ENCODE measurements at places on chromosomes 7 and 10. TPM values are rescaled to one million over a fixed set of nuclear protein-coding genes. Genes with fewer than 3 reads are reported as not detected.

DNA sequence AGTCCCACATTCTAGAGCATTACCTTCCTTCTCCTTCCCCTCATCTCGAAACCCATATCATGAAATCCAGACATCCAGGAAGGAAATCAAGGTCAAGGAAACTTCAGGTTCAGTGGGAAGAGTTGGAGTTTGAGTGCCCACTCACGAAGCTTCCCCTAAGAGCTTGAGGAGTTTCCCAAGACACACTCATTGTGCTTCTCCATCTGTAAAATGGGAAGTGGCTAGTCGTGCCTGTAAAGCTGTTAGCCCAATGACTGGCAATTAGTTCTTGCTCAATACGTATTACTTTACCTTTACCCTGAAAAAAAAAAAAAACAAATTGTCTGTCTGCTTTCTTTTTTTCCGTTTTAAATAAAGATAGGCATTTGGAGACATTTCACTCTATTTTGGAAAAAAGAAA lies 42.3 kb downstream of the GPAM start:
- no peak for DNase-seq
- H3K27me3 ChIP-seq = peaks cover 4% of the 10 kb centered on the region
- H3K4me1 ChIP-seq = no peaks in the 10 kb centered on the region
- H3K27ac ChIP-seq = no peak overlapping the region
- no peak overlapping the region for H3K4me3 ChIP-seq

DNA sequence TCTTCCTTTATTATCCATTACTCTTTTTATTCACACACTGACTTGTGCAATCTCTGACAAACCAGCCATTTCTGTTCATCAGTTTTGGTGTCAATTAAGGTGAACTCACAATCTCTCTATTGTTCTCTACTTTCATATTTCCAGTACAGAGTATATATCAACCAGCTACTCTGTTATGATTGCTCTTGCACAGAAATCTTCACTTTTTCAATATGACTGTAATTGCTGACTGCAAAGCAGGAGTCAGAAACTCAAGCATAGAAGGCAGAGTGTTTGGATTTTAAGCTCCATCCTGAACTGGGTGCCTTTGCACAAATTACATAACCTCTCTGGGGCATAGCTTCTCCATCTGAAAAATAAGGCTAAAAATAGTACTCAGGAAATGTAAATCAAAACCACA lies 1042.0 kb downstream of the GRM8 start:
- no peak for DNase-seq
- H3K4me3 ChIP-seq = no peak overlapping the region
- H3K36me3 ChIP-seq = no peaks in the 10 kb centered on the region
- H3K27me3 ChIP-seq = no peaks in the 10 kb centered on the region

DNA sequence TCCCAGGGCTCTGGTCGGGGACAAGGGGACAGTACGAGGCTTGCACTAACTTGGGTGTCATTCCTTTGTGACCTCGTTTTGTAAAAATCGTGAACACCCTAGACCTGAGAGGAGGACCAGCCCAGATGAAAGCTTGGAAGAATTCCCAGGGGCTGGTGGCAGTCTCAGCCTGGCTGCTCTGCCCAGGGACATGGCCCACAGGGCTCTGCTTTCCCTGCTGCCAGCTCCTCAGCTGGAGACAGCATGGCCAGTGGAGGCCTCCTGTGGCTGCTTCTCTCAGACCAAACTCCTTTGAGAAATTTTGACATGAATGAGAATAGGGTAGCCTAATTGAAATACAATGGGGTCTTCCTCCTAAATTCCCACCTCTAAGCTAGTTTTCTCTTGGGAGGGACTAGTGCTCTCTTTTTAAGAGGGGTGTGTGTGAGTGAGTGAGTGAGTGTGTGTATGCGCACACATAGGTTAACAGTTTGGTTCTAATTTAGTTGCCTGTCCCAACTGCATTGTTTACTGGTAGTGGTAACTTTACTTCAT lies 140.3 kb upstream of the EFCAB10 start:
- no peak for DNase-seq
- H3K4me1 ChIP-seq = no peaks in the 10 kb centered on the region
- H3K27ac ChIP-seq = no peak overlapping the region
- H3K27me3 ChIP-seq = no peaks in the 10 kb centered on the region

The ACTL6B gene
- not detected for total RNA-seq

The SPDYE11 gene
- total RNA-seq = not detected

DNA sequence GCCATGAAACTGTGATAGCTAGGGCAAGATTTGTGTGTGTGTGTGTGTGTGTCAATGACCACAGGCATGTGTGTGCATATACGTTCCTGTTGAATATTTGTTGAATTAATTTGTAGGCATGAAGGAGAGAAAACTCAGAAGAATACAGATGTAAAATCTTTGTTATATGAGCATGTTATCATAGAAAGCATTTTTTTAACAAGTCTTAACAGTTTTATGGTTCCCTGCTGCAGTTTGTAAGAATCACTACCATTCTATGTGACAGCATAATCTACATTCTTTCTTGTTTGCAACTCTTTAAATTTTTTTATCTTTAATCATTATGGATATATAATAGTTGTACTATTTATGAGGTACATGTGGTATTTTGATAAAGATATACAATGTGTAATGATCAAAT lies 130.3 kb downstream of the CD36 start:
- H3K27me3 ChIP-seq = no peaks in the 10 kb centered on the region
- no peak for DNase-seq
- no peak overlapping the region for H3K27ac ChIP-seq
- no peak overlapping the region for H3K4me3 ChIP-seq

GRCh38 chr10:69179089-69179742 lies 818 bp upstream of the SUPV3L1 start:
- H3K36me3 ChIP-seq = no peaks in the 10 kb centered on the region
- no peaks in the 10 kb centered on the region for H3K27me3 ChIP-seq
- DNase-seq = peak; percentile 11
- H3K4me1 ChIP-seq = peaks cover 30% of the 10 kb centered on the region
- H3K27ac ChIP-seq = peak overlapping the region; percentile 98
- peak overlapping the region; percentile 92 for H3K4me3 ChIP-seq

GRCh38 chr10:73065441-73065840 lies 31.2 kb downstream of the P4HA1 start:
- no peak overlapping the region for H3K27ac ChIP-seq
- peaks cover 7% of the 10 kb centered on the region for H3K4me1 ChIP-seq
- H3K4me3 ChIP-seq = no peak overlapping the region
- H3K27me3 ChIP-seq = no peaks in the 10 kb centered on the region
- H3K36me3 ChIP-seq = peaks cover 7% of the 10 kb centered on the region
- no peak for DNase-seq

Measured in activated naive CD4-positive, alpha-beta T cell treated with anti-CD3 and anti-CD28 coated beads for 36 hours (primary cell).